ENCODE measurements at places on chromosomes 13 and 19. TPM values are rescaled to one million over a fixed set of nuclear protein-coding genes. Genes with fewer than 3 reads are reported as not detected.

- no peak for DNase-seq
Measured at GRCh38 chr19:44196772-44197171, 15.6 kb upstream of the ZNF227 start.

The C3 gene
- 88.8 TPM for polyA plus RNA-seq

The ZNF132 gene
- polyA plus RNA-seq, result 1.4 TPM

GRCh38 chr13:78595495-78596398, 7.6 kb downstream of the POU4F1 start:
- no peak for DNase-seq

The NXNL1 gene
- 0.14 TPM for polyA plus RNA-seq

- DNase-seq, result no peak
Measured at GRCh38 chr19:37928527-37929286, 21.7 kb downstream of the SIPA1L3 start.

The KANK3 gene
- polyA plus RNA-seq, result 9.4 TPM

The LILRB2 gene
- 0.42 TPM for polyA plus RNA-seq

DNA sequence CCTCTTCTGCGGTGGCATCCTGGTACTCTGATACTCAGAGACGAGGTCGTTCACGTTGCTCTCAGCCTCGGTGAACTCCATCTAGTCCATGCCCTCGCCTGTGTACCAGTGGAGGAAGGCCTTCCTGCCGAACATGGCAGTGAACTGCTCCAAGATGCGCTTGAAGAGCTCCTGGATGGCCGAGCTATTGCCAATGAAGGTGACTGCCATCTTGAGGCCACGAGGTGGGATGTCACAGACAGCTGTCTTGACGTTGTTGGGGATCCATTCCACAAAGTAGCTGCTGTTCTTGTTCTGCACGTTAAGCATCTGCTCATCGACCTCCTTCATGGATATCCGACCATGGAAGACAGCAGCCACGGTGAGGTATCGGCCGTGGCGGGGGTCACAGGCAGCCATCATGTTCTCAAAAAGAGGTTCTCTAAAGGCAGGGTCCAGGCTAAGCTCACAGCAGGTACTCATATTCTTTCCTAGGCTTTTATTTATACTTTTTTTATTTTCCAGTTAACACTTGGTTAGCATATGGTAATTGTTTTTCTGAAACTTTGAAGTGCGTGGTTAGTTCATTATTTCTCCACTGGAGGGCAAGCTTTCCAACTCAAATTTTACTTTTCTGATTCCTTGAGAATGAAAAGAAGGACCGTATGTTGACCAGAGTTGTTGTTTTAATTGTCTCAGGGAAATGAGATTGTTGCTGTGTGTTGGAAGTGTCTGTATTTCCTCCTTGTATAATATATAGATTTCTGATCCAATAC, 72.4 kb upstream of the RGCC start:
- no peak for DNase-seq

The EID2B gene
- polyA plus RNA-seq, result 9.0 TPM

All from psoas muscle (tissue), 8 donors.